ENCODE measurements at places on chromosomes 11 and 22.

GRCh38 chr11:10785146-10785474 lies 23.6 kb downstream of the EIF4G2 start:
- no peak for DNase-seq

- DNase-seq: no peak
Observed at GRCh38 chr22:30673136-30673535, 5.5 kb upstream of the DUSP18 start.

- no peak for DNase-seq
Observed at GRCh38 chr11:117782101-117782500, 14.9 kb downstream of the DSCAML1 start.

- DNase-seq: no peak
Observed at GRCh38 chr11:117258576-117258975, 26.1 kb downstream of the RNF214 start.

DNA sequence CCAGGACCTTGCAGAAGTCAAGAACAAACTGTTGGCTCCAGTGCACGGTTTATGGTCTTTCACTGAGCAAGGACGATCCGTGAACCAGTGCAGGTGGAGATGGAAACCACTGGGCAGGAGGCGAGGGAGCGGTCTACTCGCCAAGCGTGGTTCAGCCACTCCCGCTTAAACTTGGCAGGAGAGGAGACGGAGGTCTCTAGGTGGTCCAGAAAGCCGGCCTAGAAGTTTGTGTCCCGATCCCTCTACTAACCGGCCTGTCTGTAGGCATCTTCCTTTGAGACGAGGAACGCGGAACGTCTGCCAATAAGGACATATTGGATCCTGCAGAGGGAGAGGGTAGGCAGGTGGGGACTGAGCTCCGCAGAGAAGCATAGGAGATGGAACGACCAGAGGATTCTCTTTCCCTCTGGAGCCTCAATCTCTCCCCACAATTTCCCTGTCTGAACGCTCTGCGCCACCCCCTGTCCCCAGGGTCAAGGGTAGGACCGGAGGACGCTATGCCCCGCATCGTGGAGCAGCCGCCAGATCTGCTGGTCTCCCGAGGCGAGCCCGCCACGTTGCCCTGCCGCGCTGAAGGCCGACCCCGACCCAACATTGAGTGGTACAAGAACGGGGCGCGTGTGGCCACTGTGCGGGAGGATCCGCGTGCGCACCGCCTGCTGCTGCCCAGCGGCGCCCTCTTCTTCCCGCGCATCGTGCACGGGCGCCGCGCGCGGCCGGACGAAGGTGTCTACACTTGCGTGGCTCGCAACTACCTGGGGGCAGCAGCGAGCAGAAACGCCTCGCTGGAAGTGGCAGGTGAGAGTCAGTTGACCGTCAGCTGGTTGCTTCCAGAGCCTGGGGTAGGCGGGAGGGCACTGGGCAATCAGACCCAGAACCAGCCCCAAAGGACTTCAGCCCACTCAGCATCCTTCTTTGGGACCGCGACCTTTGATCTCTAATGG lies 3.4 kb downstream of the ROBO3 start:
- DNase-seq: no peak

GRCh38 chr11:93945596-93945995 lies 75.6 kb upstream of the HEPHL1 start:
- DNase-seq: no peak

DNA sequence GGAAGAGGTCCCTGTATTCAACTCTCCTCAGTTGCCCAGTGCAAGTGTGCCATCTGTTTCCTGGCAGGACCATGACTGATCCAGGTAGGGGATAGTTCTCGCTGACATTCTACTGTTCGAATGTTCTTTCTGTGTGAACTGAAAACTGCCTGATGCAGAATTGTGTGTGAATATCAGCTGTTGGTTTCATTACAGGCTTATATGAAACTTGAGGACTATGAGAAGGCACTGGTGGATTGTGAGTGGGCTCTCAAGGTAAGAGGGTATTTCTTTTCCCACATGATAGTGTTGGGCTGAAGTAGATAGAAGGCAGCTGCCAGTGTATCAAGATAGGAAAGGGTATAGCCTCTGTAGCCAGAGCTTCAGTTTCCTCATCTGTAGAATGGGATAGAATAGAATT lies 15.3 kb downstream of the TTC12 start:
- DNase-seq: no peak

DNA sequence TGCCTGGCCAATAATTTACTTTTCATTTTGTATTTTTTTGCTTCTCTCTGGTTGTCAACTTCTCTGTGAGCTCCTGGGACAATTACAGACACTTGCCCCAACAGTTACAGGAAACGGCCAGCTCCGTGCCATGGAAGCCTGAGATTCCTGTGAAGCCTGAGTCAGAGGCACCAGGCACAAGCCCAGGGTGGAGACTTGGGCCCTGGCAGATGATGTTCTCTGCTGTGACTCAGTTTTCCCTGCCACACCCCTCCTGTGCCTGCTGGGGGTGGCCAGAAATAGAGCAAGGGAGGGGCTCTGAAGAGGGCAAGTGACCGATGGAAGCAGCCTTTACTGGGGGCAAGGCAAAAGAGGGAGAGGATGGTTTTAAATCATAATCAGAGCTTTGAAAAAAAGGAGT lies 4.9 kb downstream of the ATP5MGL start:
- no peak for DNase-seq

- no peak for DNase-seq
Observed at GRCh38 chr22:40679249-40679963, at the start of gene MCHR1. MCHR1 (plus strand) TSS chr22:40679484; CDS start chr22:40679653, 169 bp downstream.

DNA sequence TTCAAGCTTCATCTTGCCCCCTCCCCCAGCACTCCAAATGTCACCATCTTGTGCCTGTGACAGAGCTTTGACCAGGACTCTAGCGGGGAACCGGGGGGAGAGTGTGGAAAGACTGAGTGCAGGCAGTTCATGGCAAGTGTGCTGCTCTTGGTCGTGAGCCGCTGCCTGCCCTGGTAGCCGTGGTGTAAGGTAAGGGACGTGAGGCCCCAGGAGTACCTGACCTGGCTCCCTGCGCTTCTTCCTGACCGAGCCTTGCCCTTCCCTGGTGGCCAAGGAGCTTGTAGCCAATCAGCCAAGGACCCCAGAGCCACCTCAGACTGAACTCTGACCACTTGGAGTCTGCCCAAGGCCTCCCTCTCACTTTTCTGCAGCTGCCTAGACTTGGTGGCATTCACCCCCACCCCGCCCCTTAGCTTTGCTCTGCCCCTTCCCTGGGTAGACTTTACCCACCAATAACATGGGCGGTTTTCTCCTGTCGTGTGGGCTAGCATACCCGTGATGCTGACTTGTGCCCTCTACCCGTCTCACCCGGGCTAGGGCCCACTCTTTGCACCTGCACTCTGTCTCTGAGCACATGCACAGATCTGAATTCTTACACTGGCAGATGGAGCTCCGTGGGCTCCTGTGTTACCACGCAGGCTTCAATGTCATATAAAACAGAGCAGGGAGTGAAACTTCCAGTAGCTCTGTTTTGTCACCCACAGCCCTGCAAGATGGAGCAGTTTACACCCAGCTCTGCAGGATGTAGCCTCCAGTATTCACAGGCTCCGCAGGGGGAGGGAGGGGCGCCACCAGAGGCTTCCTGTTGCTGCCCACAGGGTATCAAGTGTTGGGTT lies 1.5 kb downstream of the DGKZ start:
- no peak for DNase-seq

DNA sequence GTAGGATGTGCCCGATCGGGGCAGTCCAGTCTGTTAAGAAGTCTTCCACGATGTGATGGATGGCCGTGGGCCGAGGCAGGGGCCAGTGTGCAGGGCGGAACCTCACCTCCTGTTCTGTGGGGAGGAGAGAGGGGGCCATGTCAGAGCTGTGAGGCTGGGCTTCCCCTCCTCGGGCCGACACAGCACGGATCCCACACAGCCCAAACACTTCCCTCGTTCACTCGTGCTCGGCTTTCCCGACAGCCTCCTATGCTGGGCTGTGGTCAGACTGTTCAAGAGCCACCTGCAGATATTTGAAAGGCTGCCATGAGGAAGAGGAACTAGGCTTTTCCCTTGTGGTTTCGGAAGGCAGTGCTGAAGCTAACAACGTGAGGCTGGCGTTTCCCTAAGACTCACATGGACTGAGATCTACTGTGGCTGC lies 12.3 kb upstream of the TXN2 start:
- peak; percentile 56 for DNase-seq

GRCh38 chr11:12716816-12717215 lies 42.6 kb downstream of the TEAD1 start:
- DNase-seq: no peak

DNA sequence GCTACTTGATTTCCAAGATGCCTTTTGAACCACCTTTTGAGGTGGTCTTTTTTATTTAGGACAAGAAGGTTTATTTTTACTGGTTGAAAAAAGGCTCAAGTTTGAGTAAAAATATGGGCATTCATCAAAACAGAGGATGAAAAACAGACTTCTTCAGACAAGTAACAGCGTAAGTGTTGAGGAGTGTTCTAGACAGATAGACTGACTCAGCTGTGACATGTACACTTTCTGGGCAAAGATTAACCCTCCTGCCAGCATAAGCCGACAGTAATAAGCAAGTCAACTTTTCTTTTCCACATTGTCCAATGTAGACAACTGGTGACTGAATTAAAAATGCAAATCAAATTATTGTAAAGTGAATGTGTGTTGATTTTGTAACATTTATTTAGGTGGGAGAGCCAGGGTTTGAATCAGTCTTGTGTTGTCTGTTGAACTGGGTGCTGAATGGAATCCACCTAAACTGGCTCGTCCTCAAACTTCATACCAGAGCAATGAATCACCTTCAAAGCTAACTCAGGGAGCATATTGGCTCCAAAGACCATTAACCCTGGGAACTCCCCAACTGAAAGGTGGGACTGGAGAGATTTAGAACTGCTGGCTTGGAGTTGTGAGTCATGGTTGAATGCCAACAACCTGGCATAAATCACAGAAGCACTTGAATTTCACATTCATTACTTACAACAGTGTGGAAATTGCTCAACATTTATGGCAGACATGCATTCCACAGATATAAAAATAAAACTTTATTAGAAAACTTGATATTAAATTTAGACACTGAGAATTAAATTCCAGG lies 377.0 kb downstream of the ETS1 start:
- no peak for DNase-seq

DNA sequence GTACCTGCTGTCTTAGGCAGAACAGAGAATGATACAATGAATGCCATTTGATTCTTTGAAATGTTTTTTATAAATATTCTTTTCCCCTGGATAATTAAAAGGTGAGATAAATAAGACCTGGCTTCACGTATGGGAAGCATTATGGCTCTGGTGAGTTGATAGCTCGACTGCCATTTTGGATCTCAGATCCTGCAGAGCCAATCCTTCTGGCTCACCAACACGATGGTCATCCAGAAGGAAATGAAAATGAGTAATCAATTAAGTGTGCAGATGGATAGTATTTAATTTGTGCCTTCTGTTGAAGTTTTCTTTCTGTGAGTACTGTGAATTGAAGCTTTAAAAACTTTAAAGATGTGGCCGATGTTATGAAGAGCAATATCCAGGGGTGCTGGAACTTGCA lies 2.7 kb downstream of the TNRC6B start:
- DNase-seq: no peak

DNA sequence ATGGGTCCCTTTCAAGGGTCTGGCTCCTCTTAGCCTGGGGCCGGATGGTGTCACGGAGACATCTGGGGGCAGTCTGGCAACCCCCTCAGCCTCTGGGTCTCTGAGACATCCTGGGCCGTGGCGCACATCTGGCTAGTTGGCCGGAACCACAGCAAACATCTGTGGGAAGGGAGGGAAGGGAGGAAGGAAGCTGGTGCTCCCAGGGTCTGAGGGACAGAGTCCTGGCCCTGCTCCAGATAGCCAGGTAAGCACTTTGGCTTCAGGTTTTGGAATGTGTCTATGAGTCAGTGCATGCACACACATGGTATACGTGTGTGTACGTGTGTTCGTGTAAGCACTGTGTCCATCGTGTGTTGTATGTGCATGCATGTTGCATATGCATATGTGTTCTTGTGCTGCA lies 225.1 kb downstream of the MN1 start:
- peak; percentile 46 for DNase-seq

DNA sequence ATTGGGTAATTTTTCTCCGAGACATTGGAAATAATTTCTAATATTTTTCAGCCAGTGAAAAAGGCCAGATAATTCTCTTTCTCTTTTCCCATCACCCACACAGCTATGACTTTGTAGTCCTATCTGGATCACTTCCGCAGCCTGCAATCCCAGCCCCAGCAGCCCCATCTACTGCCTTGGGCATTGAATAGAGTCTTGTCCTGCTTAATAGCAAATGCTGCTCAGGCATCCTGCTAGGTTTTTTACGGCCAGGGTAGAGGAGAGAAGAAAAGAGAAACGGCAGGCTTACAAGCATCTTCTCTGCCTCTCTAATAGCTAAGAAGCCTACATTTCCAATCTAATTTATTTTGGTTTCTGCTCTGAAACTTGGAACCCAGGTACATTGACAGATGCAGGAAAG lies 154.3 kb upstream of the B3GAT1 start:
- DNase-seq: no peak

DNA sequence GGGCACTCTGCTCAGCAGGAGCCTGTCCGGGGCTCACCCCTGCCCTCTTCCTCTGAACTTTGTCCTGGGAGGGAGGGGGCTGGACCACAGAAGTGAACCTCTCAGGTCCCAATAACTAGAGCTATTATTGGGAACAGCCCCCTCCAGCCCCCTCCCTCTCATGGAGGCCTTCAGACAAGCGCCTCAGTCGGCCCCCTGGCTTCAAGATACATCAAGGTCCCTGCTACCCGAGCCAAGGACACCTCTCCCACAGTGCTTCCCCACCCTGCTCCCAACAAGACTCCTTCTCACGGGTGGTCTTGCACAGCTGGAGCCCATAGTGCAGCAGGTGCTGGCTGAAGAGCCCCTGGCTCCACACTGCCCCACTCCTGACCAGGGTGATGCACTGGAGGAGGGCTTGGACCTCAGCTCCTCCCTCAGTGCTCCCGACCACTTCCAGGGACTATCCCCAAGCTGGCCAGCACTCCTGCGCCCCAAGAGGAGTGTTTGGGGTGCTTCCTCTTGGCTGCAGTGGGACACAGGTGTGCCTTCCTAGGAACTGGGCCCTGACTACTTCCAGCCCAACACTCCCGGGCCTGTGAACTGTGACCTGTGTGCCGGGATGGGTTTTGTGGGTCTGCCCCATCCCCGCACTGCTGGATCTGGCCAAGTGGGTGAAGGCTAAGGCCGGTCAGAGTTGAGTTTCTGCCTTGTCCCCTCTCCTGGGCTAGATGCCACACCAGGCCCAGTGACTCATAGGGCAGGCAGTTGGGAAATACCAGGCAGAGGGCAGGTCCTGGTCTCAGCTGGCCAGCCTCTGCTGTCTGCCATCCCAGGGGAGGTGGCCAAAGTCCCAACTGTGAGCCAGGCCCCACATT lies 2.2 kb downstream of the PNPLA2 start:
- DNase-seq: no peak

GRCh38 chr11:102780491-102780918 lies at the start of gene MMP10:
MMP10 (minus strand) TSS chr11:102780628; CDS start chr11:102780591, 37 bp downstream.
- DNase-seq: no peak

DNA sequence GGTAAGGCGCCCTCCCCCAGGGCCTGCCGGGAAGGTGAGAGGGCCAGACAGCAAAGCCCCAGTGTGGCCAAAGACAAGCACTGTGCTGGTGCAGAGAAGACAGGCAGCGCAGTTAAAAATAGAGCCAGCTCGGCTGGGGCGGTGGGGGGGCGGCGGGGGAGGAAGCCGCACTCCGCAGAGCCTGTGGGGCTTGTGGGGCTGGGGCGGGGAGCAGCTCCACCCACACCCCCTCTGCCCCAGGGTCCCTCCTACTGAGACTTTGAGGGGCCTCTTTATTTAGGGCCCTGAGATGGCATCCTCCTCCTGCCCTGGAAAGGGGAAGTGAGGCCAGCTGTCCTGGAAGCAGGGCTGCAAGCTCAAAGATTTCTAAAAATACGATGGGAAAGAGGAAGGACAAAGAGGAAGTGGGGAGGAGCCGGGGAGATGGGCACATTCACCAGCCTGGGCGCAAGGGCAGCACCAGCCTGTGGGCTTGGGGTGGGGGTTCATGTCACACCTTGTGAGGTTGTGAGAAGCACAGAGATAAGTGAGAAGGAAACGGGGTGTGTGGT lies 2.6 kb downstream of the CYTH4 start:
- peak; percentile 75 for DNase-seq
